NCI-H2081 treated with DMSO at 0.1 percent for 48 hours (cell line): ENCODE measurements at places on chromosomes 13 and 19.

GRCh38 chr13:43054803-43055802, 31.7 kb downstream of the DNAJC15 start:
- DNase-seq = no peak

DNA sequence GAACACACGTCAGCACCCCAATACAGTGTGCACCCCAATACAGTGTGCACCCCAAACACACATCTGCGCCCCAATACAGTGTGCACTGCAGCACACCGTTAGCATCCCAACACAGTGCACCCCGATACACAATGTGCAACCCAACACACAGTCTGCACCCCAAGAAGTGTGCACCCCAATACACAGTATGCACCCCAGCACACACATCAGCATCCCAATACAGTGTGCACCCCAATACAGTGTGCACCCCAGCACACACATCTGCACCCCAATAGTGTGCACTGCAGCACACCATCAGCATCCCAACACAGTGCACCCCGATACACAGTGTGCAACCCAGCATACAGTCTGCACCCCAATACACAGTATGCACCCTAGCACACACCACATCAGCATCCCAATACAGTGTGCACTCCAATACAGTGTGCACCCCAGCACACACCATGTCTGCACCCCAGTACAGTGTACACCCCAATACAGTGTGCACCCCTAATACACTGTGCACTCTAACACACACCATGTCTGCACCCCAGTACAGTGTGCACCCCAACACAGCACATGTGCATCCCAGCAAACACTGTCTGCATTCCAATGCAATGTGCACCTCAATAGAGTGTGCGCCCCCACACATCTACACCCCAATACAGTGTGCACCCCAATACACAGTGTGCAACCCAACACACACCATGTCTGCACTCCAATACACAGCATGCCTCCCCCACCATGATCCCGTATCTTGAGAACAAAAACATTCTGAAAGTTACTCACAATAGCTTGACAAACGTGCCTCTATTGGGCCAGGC, 855 bp upstream of the CARS2 start:
- DNase-seq = no peak

DNA sequence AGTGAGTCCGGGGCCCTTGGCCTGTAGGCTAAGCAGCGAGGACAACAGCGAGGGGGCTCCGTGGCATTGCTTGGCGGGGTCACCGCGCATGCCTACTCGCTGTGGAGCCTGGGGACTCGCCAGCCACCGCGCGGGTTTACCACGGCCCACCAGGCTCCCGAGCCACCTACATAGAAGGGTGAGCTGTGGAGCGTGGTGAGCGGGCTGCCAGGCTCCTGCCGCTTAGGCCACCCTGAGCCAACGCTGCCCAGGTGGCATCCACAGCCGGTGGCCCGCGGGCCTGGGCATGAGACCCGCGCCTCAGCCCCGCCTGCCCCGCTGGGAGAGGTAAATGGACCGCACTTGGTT, 31.2 kb downstream of the C1QTNF9 start:
- no peak for DNase-seq

- no peak for DNase-seq
Measured at GRCh38 chr13:30256713-30257467, 50.5 kb downstream of the KATNAL1 start.

- no peak for DNase-seq
Measured at GRCh38 chr13:95898256-95898655, 154.9 kb downstream of the UGGT2 start.

DNA sequence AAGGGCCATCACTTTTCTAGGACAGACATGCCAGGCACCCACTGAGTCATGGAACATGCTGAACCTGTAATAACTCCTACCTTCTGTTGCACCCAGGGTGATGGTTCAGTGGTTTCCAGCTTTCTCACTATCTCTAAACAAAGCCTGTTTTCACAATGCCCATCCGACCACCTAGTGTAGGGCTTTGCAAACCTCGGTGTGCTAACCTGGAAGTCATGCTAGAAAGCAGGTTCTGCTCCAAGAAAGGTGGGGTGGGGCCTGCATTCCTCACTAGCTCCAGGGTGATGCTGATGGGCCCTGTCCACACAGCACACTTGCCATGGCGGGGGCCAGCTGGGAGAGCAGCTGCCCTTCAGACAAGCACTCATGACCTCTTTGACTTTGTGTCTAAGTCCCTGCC, 43.4 kb downstream of the COL4A2 start:
- DNase-seq = no peak

GRCh38 chr13:46530084-46530935, 22.7 kb upstream of the LRCH1 start:
- DNase-seq = no peak

GRCh38 chr19:3266792-3267514, 42.5 kb downstream of the CELF5 start:
- no peak for DNase-seq

DNA sequence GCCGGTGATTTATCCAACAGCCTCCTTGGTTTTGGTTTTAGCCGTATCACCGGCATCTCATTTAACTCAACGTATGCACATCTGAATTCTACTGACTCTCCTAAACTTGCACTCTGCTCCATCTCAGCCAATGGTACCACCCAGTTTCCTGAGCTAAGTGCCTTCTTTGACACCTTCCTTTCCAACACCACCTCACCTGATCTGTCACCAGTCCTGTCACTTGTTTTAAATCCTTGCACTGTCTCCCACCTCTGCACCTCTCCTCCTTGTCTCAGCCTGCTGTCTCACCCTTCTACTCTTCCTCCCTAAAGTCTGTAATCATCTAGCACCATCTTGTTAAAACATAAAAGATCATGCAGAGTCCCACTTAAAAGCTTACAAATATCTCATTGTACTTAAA, 28.1 kb upstream of the TPT1 start:
- no peak for DNase-seq

GRCh38 chr13:34675626-34676025, 266.4 kb upstream of the NBEA start:
- no peak for DNase-seq

GRCh38 chr19:29217616-29218015, 4.7 kb upstream of the UQCRFS1 start:
- DNase-seq = no peak

- no peak for DNase-seq
Measured at GRCh38 chr13:80665792-80666333, 324.9 kb upstream of the SPRY2 start.

GRCh38 chr13:99893567-99893966, 78.0 kb downstream of the ZIC5 start:
- no peak for DNase-seq

DNA sequence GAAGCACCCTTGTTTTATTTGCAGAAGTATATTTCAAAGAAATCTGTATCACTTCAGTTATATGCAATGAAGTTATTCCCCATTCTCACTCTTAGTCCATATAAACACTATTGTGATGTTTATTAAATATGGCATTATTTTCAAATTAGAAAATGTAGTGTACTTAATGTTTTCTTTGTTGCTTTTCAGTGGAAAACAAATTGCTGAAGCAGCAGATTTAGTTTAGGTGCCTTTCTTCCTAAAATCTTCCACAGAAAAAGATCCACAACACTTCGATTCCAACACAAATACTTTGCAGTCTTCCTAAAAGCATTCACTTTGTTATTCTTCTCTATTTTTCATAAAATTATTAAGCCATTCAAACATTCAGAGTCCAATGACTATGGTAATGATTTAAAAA, 492.1 kb upstream of the GPC6 start:
- no peak for DNase-seq

- DNase-seq = no peak
Measured at GRCh38 chr19:6260912-6261650, 18.7 kb downstream of the MLLT1 start.

- no peak for DNase-seq
Measured at GRCh38 chr13:27830010-27830409, 37.7 kb downstream of the GSX1 start.

DNA sequence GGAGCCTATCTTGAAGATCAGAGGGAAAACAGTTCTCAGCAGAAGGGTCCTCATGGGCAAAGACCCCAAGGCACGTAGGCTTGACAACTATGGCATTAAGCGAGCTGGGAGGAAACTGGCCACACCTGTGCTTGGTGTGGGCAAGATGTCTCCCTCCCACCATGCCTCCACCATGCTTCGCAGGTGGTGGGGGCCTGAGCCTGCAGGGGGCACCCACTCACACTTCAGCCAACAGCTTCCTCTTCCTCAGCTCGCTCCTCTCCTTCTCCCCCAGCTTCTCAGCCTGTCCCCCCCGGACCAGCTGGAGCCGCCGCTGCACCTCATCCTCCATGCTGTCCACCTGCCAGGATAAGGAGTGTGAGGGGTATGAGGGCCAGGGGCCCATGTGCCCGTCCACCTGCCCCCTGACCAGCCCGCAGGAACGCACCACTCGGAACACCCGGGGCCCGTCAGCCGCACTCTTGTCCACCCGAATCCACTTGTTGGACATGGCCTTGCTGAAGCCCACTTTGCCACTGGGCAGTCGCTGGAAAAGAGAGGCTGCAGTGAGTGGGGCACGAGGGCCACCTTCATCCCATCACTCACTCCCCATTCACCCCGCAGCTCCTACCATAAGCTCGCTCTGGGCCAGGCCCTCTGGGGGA, 3.4 kb downstream of the FARSA start:
- no peak for DNase-seq

DNA sequence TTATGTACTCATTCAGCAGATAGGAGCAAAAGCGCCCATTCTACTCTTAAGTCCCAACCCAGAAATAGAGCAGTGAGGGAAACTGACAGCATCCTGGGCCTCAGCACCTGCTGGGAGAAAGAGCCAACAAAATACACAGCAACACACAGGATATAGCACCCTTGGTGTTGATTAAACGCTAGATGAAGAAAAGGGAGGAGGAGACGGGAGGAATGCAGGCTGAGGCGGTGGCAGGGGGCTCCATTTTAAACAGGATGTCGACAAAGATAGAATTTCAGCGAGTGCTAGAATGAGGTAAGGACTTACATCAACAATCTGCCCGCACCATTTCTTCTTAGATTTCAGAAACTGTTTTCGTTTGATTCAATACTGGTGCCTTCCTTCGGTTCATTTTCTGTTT, 4.6 kb upstream of the RAB20 start:
- no peak for DNase-seq

DNA sequence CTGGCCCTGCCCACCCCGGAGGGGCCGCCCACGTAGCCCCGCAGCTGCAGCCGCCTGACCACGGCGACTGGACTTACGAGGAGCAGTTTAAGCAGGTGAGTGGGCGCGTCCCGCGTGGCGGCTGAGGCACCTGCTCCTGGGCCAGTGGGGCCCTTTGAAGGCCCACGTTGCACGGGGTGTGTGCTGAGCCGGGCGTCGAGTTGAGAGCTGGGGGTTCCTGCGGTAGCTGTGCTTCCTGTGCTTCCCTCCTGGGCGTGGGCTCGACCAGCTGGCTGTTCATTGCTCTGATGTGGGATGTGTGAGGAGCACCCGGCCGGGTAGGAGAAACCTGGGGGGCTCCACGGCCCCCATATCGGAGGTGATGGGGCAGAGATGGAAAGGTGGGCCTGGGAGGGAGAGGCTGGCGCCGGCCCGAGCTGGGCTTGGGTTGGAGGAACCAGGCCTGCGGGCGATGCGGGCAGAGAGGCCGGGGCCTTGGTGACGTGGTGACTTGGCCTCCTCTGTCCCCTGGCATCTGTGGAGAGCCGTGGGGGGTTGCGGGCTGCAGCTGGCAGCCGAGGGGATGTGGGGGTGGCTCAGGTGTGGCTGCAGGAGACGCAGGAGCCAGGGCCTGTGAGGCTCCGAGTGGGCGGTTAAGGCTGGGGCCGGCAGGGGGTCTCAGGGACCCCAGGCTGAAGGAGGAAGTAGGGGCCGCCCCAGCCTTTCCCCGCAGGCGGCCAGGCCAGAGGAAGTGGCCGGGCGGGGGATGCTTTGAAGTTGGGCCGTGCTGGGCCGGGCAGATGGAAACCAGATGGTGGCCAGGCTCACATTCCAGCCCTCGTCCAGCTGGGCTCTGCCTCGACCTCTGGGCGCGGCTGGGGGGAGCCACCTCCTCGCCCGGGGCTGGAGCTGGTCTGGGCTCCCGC, 7.1 kb downstream of the ARID3A start:
- no peak for DNase-seq

- no peak for DNase-seq
Measured at GRCh38 chr13:22278336-22278929, 607.6 kb downstream of the FGF9 start.

- no peak for DNase-seq
Measured at GRCh38 chr19:3936506-3937442, 3.9 kb downstream of the NMRK2 start.

DNA sequence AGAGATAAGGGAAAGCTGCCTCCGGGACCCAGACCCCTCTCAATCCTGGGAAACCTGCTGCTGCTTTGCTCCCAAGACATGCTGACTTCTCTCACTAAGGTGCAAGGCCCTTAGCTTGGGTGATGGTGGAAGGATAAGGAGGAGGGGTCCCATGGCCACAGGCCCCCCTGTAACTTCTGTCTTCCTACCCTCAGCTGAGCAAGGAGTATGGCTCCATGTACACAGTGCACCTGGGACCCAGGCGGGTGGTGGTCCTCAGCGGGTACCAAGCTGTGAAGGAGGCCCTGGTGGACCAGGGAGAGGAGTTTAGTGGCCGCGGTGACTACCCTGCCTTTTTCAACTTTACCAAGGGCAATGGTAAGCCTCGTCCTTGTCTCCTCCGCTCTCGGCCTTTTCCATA, 2.0 kb downstream of the CYP2F1 start:
- no peak for DNase-seq

- DNase-seq = no peak
Measured at GRCh38 chr13:53015971-53016370, 12.6 kb upstream of the OLFM4 start.

GRCh38 chr13:50847501-50847900, 4.0 kb upstream of the DLEU7 start:
- DNase-seq = no peak

DNA sequence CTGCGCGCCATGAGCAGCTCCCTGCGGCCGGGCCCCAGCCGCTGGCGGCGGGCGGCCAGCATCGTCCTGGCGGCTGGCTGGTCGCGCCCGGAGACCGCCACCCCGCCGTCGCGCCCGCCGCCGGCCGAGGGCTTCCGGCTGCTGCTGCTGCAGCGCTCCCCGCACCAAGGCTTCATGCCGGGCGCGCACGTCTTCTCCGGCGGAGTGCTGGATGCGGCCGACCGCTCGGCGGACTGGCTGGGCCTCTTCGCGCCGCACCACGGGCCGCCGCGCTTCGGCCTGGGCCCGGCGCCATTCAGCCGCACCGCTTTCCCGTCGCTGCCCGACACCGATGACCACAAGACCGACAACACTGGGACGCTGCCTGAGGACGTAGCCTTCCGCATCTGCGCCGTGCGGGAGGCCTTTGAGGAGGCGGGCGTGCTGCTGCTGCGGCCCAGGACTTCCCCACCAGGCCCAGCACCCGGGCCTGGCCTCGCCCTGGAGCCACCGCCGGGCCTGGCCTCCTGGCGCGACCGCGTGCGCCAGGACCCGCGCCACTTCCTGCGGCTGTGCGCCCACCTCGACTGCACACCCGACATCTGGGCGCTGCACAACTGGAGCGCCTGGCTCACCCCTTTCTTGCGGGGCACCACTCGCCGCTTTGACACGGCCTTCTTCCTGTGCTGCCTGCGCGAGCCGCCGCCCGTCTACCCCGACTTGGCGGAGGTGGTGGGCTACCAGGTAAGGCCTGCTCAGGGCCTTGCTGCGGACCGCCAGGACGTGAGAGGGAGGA, 518 bp downstream of the NUDT19 start:
- no peak for DNase-seq

- no peak for DNase-seq
Measured at GRCh38 chr19:46250076-46250735, 20.7 kb downstream of the IGFL1 start.
